ENCODE measurements at places on chromosomes 13 and 19.

GRCh38 chr19:46000491-46001246, 5.4 kb downstream of the CCDC61 start:
- DNase-seq = peak; percentile 82

DNA sequence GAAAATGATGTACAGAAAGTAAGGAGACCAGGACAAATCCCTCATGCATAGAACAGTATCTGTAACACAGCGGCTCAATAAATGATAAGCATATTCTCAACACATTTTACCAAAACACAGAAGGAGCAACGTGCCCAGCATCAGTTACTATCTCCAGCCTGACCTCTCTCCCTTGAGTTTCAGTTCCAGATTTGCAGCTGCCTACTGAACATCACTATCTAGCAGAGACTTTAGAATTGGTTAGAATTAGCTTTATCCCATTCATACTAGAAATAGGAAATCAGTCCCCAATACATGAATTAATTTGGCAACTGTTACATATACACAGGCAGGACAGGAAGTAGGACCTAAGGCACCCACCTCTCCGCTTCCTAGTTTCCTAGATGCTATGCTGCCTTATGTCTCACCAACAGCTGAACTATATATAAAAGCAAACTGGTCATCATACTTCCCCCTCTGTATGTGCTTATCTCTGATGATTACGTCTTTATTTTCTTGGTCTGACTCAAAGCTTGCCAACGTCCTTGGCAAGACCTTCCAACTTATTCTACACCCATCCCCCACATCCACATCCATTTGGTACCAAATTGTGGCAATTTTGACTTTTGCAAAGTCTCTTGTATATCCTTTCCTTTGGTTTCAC, 61.1 kb downstream of the SACS start:
- DNase-seq = no peak

DNA sequence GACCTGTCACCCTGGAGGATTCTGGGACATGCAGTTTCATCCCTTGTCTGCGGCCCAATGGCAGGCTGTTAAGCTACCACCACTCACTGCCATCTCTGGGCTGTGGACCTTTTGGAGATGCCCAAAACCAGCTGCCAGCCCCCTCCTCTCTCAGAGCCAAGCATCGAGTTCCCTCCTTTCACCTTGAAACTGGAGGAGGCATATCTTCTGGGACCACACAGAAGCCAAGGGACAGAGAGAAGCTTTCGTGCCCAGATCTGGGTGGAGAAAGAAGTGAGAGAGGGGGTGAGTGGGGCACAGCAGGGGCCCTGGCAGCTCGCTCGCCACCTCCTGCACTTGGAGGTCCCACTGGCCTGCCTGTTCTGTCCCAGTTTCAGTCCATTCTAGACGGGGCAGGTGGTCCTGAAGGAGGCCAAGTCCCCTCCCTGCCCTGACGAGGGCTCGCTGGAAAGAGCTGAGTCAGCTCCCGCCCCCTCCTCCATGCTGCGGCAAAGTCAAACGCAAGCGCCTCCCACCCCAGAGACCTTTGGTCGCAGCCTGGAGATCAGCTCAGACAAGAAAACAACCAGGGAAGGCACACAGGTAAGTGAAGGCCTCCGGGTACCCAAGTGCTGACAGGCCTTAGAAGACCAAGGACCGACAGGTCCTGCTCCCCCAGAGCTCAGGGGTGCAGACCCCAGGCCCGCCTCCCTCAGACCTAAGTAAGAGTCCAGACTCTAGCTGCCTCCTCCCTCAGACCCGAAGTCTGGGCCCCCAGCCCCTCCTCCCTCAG, 3.8 kb downstream of the BCAT2 start:
- DNase-seq = peak; percentile 67

DNA sequence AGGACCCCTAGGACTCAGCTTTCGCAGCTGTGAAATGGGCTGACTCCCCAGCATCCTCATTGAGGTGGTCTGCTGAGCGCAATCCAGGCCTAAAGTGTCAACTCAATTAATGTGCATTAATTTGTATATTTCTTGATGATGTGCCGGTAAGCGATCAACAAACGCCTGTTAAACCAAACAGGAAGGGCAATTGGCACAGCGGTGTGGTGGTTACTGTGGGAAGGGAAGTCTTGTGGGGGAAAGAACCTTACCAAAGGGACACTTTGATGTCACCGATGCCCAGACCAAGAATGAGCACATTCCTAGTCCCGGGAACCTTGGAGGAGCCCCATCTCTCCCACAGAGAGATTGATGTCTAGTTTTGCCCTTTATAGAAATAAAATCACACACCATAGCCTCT, 1.6 kb downstream of the JAK3 start:
- DNase-seq = no peak

GRCh38 chr13:72431981-72432682, 295.3 kb downstream of the MZT1 start:
- DNase-seq = no peak

- no peak for DNase-seq
These were observed 756.1 kb upstream of the MIR17HG start for GRCh38 chr13:90591260-90591926.
